ENCODE measurements at places on chromosomes 16 and 17. TPM values are rescaled to one million over a fixed set of nuclear protein-coding genes. Genes with fewer than 3 reads are reported as not detected.

DNA sequence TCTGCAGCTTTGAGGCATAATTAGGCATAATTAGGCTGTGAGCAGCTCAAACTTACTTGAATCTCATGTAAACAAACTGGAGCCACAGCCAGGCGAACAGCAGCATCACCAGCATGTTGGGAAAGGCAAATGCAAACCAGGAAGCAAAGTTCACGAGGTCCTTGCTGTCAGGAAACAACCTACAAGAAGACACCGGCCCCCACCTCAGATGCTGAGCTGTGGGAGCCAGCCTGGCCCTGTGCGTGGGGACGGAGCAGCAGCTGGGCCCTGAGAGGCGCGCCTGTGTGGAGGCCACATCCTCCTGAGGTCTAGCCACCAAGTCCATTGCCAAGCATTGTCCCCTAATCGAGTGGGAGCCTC, 12.2 kb downstream of the SLC13A5 start:
- DNase-seq: no peak

DNA sequence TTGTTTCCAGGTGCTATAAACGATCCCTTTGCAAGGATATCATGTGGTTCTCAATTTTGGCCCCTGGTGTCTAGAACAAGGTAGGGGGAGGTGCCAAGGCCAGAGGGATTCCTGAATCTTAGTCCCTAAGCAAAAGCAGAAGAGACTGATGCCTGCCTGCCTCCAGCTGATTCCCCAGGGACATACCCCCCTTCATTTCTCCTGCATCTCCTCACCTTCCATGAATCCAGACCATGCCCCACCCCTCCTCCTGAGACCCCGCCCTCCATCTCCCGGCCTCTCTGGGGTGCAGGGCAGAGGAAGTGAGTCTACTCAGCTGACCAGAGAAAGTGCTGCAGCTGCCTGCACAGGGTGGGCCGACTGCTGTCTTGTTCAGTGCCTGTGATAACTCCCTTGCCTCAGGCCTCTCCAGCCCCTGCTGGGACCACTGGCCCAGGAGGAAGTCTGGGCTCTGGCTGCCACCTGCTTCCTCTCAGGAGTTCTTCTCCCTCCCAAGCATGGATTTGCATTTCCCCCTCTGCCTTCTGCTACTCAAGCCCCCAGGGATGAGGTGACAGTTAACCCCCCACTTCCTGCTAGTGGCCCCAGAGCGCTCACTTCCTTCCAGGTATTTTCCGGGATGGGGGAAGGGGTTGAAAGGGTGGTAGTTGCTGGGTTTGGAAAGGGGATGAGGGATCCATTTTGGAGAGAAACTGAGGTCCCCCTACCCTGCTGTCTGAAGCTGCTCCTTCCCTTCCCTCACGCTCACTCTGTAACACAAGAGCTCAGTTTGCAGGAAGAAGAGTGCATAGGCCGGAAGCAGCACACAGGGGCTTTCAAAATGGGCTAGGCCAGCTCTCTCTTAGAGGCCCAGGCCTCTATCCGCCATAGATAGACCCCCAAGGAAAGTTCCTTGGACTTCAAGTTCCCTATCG, 10.5 kb upstream of the TSPOAP1 start:
- peak; percentile 56 for DNase-seq

- no peak for DNase-seq
Measured at GRCh38 chr17:63735691-63736090, 5.9 kb downstream of the STRADA start.

The FBRS gene
- 30.3 TPM for total RNA-seq

DNA sequence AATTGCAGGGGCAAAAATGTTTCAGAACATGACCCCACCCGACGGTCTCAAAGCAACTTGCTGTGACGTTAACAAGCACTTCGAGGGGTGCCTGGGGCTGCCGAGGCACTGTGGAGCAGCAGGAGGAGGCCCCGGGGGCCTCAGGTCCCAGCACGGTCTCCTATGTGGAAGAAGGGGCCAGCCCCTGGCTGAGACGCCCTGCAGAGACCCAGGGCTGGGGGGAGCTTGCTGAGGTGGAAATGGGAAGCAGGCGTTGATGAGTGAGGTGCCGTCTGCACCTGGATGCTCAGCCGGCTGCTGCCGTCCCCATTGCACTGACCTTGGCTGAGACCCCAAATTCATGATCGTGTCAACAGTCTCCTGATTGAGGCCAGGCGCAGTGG, 46.5 kb downstream of the NT5M start:
- DNase-seq: no peak

The MYH2 gene
- total RNA-seq: not detected

The ATP2A1 gene
- total RNA-seq: under 0.01 TPM

- DNase-seq: no peak
Measured at GRCh38 chr17:72351365-72351764, 230.5 kb downstream of the SOX9 start.

- DNase-seq: peak; percentile 32
Measured at GRCh38 chr17:73091770-73092522, 542 bp downstream of the SLC39A11 start.

- peak; percentile 94 for DNase-seq
Measured at GRCh38 chr17:48908047-48908843, at the start of gene UBE2Z. TSS of gene UBE2Z (plus strand) at chr17:48908407. CDS start at chr17:48908504, 97 bp downstream.

GRCh38 chr16:79099716-79100115, 500.8 kb downstream of the MAF start:
- DNase-seq: no peak

DNA sequence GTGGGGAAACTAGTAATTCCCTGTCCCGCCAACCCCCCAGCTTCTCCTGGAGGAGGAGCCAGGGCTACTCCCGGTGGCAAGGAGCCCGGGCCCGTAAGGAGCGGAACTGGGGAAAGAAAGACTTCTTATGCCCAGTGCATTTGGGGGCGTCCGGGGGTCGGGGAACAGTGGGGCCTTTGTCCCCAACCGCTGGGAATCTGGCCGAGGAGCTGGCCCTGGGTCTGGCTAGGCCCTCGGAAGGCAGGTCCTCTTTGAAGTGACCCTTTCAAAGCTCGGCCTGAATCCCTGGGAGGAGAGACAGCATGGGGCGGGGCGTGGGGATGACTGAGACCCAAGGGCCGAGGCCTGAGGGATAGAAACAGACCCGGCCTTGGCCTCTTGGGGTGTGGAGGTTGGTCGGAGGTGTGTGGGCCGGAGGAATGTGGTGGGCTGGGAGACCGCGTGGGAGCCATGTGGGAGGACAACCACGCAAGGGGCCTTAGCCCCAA, 6.0 kb downstream of the ARHGAP23 start:
- no peak for DNase-seq

The C1QL1 gene
- total RNA-seq: 0.43 TPM

- DNase-seq: no peak
Measured at GRCh38 chr17:57143919-57144318, 58.9 kb downstream of the AKAP1 start.

DNA sequence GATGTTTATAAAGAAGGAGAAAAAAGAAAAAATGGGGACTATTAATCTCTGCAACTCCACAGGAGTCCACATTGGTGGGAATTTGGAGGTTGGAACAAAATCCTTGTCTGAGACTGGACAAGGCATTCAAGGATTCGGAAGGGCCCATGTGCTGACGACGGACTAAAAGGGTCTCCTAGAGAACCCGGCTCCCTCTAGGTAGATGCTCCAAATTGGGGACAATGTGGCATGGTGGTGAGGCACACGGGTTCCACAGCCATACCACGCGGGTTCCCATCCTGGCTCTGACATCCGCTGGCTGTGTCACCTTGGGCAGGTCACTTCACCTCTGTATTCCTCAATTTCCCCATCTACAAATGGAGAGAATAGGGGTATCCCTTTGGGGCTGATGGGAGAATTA, 227.4 kb downstream of the C16orf78 start:
- DNase-seq: no peak

GRCh38 chr17:62121025-62121730, 56.1 kb upstream of the MED13 start:
- DNase-seq: no peak

The KRT23 gene
- under 0.01 TPM for total RNA-seq

The KRT31 gene
- not detected for total RNA-seq

Measured in fibroblast of villous mesenchyme (primary cell).